Natural killer cell (primary cell): ENCODE measurements at places on chromosomes 12 and 14. TPM values are rescaled to one million over a fixed set of nuclear protein-coding genes. Genes with fewer than 3 reads are reported as not detected.

DNA sequence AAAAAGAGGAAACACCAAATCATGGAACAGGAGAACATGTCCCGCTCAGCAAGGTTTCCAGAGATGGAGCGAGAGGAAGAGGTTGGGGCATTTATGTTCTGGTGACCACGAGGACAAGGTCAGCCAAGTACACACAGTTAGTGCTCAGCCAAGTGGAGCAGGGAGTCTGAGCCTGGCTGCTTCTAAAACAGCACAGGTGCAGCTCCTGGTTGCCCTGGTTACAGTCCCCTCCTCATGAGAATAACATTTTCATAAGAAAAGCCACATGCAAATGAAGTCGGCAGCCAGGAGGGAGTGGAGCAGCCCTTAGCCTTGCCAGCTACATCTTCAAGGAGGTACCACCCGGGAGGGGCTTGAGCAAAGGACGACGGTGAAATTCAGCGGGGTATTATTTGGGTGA lies 81.8 kb downstream of the NOS1 start:
- no peaks in the 10 kb centered on the region for H3K4me1 ChIP-seq
- no peak overlapping the region for H3K27ac ChIP-seq
- no peak overlapping the region for H3K4me3 ChIP-seq
- no peaks in the 10 kb centered on the region for H3K36me3 ChIP-seq

RBM23 gene
- 86.4 TPM for total RNA-seq

DNA sequence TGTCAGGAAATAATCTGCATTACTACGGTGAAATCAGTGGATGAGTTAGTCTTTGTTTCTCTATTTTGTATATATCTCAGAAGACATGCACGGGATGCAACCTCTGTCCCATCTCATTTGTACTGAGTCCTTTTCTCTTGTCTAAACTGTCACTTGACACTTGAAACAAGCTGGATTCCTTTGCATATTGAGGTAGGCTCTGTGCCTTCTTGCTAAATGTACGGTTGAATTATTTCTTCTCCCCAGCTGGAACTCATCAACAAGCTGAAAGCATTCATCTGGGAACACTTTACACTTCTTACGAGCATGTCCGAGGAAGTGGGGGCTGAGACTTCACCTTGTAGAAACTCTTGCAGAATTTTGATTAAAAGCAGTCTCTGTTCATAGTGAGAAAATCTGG lies 119.5 kb downstream of the VEZT start:
- no peaks in the 10 kb centered on the region for H3K36me3 ChIP-seq
- no peak overlapping the region for H3K27ac ChIP-seq
- no peak for DNase-seq
- no peaks in the 10 kb centered on the region for H3K27me3 ChIP-seq
- H3K4me3 ChIP-seq, result no peak overlapping the region

DNA sequence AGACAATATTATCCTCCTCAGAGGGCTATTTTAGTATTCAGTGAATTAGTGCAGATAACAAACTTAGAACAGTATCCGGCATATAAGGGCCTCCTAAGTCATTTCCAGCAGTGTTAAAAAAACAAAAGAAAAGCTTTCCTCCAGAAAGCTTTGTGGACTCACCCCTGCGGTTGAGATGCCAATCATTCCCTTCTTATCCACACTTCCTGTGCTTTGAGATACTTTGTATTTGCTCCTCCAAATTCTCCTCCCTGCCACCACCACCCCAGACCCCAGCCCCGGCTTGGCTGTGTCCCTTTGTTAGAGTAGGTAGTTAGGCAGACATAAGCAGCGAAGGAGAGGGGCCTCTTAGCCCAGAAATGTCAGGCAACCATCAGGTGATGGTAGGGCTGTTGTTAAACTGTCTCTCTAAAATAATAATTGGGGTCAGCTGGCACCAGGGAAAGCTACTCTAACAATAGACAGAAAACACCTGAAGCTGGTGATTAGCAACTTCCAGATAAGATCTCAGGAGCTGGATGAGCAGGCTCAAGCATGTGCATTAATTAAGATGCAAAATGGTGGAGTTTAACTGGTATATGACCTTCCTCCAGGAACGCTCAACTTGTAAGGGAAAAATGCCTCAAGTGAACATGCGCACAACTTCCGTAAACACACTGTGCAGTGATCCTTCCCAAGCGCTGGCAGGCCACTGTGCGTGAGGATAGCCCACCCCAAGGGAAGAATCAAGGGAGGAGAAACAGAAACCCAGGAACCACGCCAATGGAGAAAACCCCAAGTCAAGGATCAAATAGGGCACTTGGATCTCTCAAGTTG lies 152.1 kb upstream of the EEA1 start:
- no peaks in the 10 kb centered on the region for H3K36me3 ChIP-seq
- no peak overlapping the region for H3K27ac ChIP-seq
- H3K4me1 ChIP-seq, result no peaks in the 10 kb centered on the region

UNG gene
- 8.7 TPM for total RNA-seq

OTOGL gene
- not detected for total RNA-seq

GRCh38 chr12:96104566-96104965 lies 69.2 kb upstream of the LTA4H start:
- DNase-seq, result no peak
- H3K4me1 ChIP-seq, result peaks cover 16% of the 10 kb centered on the region
- H3K27ac ChIP-seq, result no peak overlapping the region
- H3K36me3 ChIP-seq, result no peaks in the 10 kb centered on the region

GRCh38 chr12:76552343-76552938 lies 7.1 kb downstream of the OSBPL8 start:
- H3K27me3 ChIP-seq, result no peaks in the 10 kb centered on the region
- H3K27ac ChIP-seq, result no peak overlapping the region
- peaks cover 25% of the 10 kb centered on the region for H3K4me1 ChIP-seq
- DNase-seq, result no peak
- no peaks in the 10 kb centered on the region for H3K36me3 ChIP-seq

GRCh38 chr14:55128386-55129085 lies 516 bp upstream of the LGALS3 start:
- DNase-seq, result no peak
- no peak overlapping the region for H3K27ac ChIP-seq
- H3K4me1 ChIP-seq, result peaks cover 34% of the 10 kb centered on the region

- H3K27me3 ChIP-seq, result no peaks in the 10 kb centered on the region
- DNase-seq, result no peak
- H3K36me3 ChIP-seq, result no peaks in the 10 kb centered on the region
- no peaks in the 10 kb centered on the region for H3K4me1 ChIP-seq
Observed at GRCh38 chr12:104852896-104853295, 105.2 kb downstream of the SLC41A2 start.

GRCh38 chr14:71166180-71166837 lies 259.1 kb downstream of the PCNX1 start:
- H3K4me1 ChIP-seq, result peaks cover 14% of the 10 kb centered on the region
- no peak overlapping the region for H3K4me3 ChIP-seq
- no peaks in the 10 kb centered on the region for H3K36me3 ChIP-seq

GLT8D2 gene
- 0.19 TPM for total RNA-seq

GRCh38 chr12:27463511-27464219 lies 17.1 kb downstream of the SMCO2 start:
- DNase-seq, result no peak
- no peaks in the 10 kb centered on the region for H3K36me3 ChIP-seq
- H3K27me3 ChIP-seq, result peaks cover 2% of the 10 kb centered on the region

- H3K27ac ChIP-seq, result no peak overlapping the region
- H3K4me3 ChIP-seq, result no peak overlapping the region
- no peaks in the 10 kb centered on the region for H3K4me1 ChIP-seq
- H3K27me3 ChIP-seq, result no peaks in the 10 kb centered on the region
- DNase-seq, result no peak
Observed at GRCh38 chr12:106871477-106871876, 84.2 kb upstream of the TMEM263 start.

DNA sequence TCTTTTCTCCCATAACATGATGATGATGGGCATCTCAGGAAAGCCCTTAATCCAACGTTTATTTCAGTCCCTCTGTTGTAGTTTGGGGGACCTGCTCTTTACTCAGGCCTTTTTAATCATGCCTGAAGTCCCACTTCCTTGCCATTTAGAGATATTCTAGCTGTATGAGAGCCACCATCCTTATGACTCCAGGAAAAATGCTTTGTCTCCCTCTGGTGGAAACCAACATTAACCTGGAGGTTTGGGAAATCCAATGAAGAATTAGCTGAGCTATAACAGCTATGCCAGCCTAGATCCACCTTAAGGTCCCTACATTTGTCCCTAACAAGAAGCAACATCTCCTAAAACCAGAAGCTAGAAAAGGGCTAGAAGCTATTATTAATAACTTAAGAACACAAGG lies 1399.1 kb downstream of the LRFN5 start:
- DNase-seq, result no peak
- H3K27ac ChIP-seq, result no peak overlapping the region
- no peaks in the 10 kb centered on the region for H3K4me1 ChIP-seq
- H3K4me3 ChIP-seq, result no peak overlapping the region
- H3K36me3 ChIP-seq, result no peaks in the 10 kb centered on the region

GRCh38 chr12:12010277-12011039 lies 60.3 kb upstream of the BCL2L14 start:
- peaks cover 3% of the 10 kb centered on the region for H3K27me3 ChIP-seq
- H3K4me1 ChIP-seq, result peaks cover 49% of the 10 kb centered on the region
- H3K4me3 ChIP-seq, result peak overlapping the region; percentile 29
- DNase-seq, result peak; percentile 49

TCL1B gene
- total RNA-seq, result not detected

DNA sequence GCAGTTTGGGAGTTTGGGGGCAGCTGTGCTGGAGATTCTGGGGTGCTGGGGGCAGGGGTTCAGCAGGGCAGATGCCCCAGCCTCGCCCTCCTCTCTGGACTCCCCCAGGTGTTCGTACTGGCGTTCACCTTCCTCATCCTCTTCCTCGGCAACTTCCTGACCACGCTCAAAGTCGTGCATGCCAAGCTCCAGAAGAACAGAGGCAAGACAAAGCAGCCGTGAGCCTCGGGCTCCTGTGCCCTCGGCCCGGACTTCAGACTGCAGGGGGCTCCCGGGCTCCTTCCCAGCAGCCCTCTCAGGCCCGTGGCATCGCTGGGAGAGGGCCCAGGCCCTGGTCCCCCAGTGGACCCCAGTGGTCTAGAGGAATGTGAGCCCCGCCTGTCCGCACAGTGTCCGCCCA lies 18.0 kb downstream of the RHOF start:
- H3K27me3 ChIP-seq, result no peaks in the 10 kb centered on the region
- no peak overlapping the region for H3K27ac ChIP-seq
